ENCODE measurements at places on chromosomes 4 and X. TPM values are rescaled to one million over a fixed set of nuclear protein-coding genes. Genes with fewer than 3 reads are reported as not detected.

FMR1 gene
- total RNA-seq, result 28.8 TPM

GABRE gene
- 28.4 TPM for total RNA-seq

NEUROG2 gene
- not detected for total RNA-seq

OGT gene
- 119 TPM for total RNA-seq

HGFAC gene
- under 0.01 TPM for total RNA-seq

GPR173 gene
- 1.1 TPM for total RNA-seq

PSAPL1 gene
- total RNA-seq, result not detected

CYBB gene
- total RNA-seq, result not detected

F8A2 gene
- total RNA-seq, result not detected
